GM13976 (cell line): ENCODE measurements at places on chromosomes 3 and 15.

- no peak for DNase-seq
Measured at GRCh38 chr3:61688307-61688984, 127.1 kb downstream of the PTPRG start.

- no peak for DNase-seq
Measured at GRCh38 chr3:124607163-124607562, 123.1 kb upstream of the UMPS start.

DNA sequence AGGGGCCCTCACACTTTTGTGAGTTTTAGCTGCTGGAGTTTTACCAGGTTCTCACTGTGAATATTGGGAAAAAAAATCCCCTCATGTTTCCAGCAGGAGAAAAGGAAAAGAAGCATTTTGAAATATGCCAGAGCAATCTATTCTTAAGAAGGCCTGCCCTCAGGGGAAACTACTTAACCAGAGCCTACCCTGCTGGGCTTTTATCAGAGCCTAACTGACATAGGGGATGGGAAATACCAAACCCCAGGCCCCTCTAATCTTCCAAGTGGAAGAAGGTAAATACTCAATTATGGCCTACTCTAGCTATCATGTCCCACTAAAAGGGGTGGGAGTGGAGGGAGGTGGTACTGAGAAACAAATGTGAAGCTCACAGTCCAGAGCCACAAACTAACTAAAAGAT lies 68.7 kb upstream of the NMNAT3 start:
- no peak for DNase-seq

DNA sequence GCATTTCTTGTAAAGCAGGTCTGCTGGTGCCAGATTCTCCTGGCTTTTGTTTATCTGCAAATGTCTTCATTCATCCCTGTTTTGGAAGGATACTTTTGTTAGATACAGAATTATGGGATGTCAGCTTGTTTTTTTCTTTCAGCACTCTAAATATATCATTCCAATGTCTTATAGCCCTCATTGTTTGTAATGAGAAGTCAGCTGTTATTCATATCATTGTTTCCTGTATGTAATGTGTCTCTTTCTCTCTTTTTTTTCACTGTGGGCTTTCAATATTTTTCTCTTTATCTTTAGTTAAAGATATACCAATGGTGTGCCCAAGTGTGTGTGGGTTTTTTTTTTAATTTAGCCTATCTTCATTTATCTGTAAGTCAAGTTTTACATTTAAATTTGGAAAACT lies 65.6 kb upstream of the DCP1A start:
- no peak for DNase-seq

DNA sequence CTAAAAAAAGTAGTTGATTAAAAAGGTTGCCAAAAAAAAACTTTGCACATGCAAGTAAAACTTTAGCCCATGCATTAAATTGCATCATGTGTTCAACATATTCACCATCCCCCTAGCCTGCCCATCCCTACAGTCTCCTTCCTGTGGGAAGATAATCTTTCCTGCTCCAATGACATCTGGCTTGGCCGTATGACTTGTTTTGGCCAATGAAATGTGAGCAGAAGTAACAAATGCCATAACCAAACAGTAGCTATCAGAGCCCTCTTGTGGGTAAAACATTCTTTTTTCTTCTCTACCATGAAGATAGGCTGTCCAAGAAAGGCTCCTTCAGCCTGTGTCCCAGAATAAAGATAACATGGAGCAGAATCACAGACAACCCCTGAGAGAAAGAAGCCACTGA lies 15.3 kb downstream of the ERC2 start:
- no peak for DNase-seq

DNA sequence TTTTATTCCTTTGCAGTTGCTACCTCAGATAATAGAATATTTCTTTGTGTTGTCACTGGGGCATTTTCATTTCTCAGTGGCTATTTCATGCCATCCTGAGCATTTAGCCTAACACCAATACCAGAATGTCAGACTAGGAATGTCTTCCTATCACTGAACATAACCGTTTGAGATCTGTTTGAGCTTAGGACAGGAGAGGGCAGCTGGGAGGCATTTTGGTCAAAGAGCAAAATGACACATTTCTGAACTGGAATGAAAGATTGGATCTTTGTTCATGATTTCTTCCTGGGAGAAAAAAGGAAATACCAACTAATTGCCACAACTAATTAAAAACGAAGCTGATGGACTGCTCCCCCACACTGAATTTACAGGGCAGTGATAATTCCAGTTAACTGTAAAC lies 921.3 kb upstream of the NR2F2 start:
- DNase-seq = no peak
